Activated CD4-positive, alpha-beta T cell treated with anti-CD3 and anti-CD28 coated beads for 36 hours (primary cell): ENCODE measurements at places on chromosomes 2 and 18. TPM values are rescaled to one million over a fixed set of nuclear protein-coding genes. Genes with fewer than 3 reads are reported as not detected.
A peak's percentile ranks its signal among the peaks of the same experiment; 100 is the strongest.

The LANCL1 gene
- 45.4 TPM for total RNA-seq

GRCh38 chr2:12588986-12589385, 127.8 kb upstream of the TRIB2 start:
- no peak overlapping the region for H3K27ac ChIP-seq
- no peaks in the 10 kb centered on the region for H3K27me3 ChIP-seq
- no peaks in the 10 kb centered on the region for H3K36me3 ChIP-seq
- peaks cover 27% of the 10 kb centered on the region for H3K4me1 ChIP-seq
- H3K4me3 ChIP-seq = no peak overlapping the region
- DNase-seq = no peak

DNA sequence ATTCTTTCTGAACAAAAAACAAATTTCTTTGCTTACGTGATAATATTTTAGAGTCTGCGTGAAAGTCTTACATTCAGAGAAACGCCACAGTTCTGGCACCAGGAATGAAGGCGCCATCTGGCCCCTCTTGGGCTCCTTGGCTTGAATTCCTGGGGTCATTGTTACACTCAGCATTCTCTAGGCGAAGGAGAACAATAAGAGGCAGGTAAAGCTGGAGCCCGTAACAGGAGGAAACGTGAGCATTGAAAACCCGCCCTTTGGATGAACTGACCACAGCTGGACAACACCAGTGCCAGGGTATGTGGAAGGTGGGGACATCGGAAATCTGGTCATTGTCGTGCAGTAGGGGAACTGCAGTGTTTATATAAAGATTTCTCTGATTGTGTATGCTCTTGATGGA, 144.8 kb downstream of the RNF152 start:
- no peak overlapping the region for H3K4me3 ChIP-seq
- H3K27me3 ChIP-seq = peaks cover 2% of the 10 kb centered on the region
- H3K4me1 ChIP-seq = no peaks in the 10 kb centered on the region

- H3K27me3 ChIP-seq = no peaks in the 10 kb centered on the region
- H3K36me3 ChIP-seq = no peaks in the 10 kb centered on the region
- H3K4me1 ChIP-seq = peaks cover under 1% of the 10 kb centered on the region
- H3K27ac ChIP-seq = no peak overlapping the region
Observed at GRCh38 chr18:46416706-46417638, 240.0 kb downstream of the LOXHD1 start.

The CTAGE1 gene
- not detected for total RNA-seq

DNA sequence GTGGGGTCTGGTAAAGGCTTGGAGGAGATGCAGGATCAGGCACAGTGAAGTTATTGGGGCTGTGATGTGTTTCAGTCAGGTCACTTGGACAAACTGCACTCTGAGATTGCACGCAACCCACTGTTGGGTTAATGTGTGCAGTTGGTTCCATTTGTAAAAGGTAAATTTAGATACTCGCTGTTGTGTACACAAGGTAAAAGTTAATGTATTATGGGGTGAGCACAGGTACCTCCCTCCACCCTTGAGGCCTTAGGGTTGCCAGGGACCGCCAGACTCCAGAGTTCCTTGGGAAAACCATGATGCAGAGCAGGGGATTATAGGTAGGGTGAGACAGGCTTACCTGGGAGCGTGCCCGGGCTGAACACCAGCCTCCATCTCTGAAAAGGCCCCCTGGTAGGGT, 20.1 kb downstream of the IMPA2 start:
- no peak overlapping the region for H3K4me3 ChIP-seq
- peaks cover 5% of the 10 kb centered on the region for H3K36me3 ChIP-seq
- no peak overlapping the region for H3K27ac ChIP-seq

GRCh38 chr2:100988630-100989417, 13.3 kb upstream of the RPL31 start:
- H3K36me3 ChIP-seq = no peaks in the 10 kb centered on the region
- peaks cover 2% of the 10 kb centered on the region for H3K27me3 ChIP-seq
- DNase-seq = no peak
- H3K27ac ChIP-seq = no peak overlapping the region
- H3K4me3 ChIP-seq = no peak overlapping the region

The COL4A3 gene
- not detected for total RNA-seq

The SKA1 gene
- total RNA-seq = 38.6 TPM

The NRP2 gene
- total RNA-seq = 3.8 TPM

DNA sequence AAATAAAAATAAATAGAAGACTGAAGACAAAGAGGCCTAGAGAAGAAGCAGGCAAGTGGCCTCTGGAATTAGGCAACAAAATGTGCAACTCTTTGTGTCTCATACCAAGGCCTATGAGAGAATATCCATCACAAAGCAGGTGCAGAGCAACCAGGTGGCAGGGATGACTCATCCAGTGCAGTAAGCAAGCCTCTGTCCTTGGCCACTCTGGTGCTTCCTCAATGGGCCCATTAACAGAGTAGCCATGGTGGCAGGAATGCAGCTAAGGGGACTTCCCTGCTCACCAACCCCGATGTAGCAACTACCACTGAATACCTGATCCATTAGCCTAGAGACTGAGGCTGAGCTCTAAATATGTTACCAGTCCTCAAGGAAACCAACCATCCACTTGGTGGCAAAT, 11.0 kb upstream of the EPG5 start:
- H3K4me1 ChIP-seq = peaks cover 11% of the 10 kb centered on the region
- no peaks in the 10 kb centered on the region for H3K27me3 ChIP-seq
- H3K4me3 ChIP-seq = no peak overlapping the region
- no peaks in the 10 kb centered on the region for H3K36me3 ChIP-seq
- no peak for DNase-seq

DNA sequence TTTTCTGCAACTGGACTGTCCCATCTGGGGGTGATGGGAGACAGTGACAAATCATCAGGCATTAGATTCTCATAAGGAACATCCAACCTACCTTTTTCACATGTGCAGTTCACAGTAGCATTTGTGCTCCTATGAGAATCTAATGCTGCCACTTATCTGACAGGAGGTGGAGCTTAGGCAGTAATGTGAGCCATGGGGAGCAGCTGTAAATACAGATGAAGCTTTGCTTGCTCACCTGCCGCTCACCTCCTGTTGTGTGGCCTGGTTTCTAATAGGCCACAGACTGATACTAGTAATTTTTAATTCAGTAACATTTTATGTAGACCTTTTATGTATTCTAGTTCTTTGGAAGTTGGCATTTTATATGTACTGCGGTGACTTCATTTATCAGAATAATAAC, 180.1 kb upstream of the SPOPL start:
- no peaks in the 10 kb centered on the region for H3K36me3 ChIP-seq
- no peak overlapping the region for H3K4me3 ChIP-seq
- H3K27ac ChIP-seq = no peak overlapping the region
- no peak for DNase-seq
- H3K27me3 ChIP-seq = peaks cover 2% of the 10 kb centered on the region

The PROKR1 gene
- total RNA-seq = not detected

The CNTNAP5 gene
- not detected for total RNA-seq

DNA sequence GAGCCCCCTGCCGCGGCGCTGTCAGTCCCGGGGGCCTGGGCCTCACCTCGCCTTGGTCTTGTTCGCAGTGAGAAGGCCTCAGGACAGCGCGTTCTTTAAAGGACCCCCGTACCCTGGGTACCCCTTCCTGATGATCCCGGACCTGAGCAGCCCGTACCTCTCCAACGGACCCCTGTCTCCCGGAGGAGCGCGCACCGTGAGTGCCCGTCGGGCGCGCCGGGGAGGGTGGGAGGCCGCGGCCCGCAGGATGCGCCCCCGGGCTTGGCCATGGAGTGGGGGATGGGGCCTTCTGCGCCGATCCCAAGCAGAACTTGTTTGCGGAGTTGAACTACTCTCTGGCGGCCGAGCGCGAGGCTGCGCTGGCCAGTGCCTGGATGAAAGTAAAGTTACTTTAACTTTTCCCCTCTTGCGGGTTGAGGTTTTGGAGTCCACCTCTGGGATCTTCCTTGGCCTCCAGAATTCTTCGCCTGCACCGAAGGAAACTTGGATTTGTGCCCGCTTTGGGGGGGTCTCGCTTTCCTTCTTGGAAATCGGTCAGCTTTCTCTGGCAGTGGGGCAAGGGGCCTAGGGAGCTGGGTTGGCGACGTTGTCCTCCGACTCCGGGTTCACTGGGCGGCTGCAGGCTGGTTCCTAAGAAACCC, 1.2 kb downstream of the TCF7L1 start:
- H3K4me1 ChIP-seq = peaks cover 9% of the 10 kb centered on the region
- H3K36me3 ChIP-seq = no peaks in the 10 kb centered on the region
- peaks cover 49% of the 10 kb centered on the region for H3K27me3 ChIP-seq
- H3K27ac ChIP-seq = no peak overlapping the region
- DNase-seq = peak; percentile 32
- H3K4me3 ChIP-seq = peak overlapping the region; percentile 18

The DES gene
- total RNA-seq = not detected

DNA sequence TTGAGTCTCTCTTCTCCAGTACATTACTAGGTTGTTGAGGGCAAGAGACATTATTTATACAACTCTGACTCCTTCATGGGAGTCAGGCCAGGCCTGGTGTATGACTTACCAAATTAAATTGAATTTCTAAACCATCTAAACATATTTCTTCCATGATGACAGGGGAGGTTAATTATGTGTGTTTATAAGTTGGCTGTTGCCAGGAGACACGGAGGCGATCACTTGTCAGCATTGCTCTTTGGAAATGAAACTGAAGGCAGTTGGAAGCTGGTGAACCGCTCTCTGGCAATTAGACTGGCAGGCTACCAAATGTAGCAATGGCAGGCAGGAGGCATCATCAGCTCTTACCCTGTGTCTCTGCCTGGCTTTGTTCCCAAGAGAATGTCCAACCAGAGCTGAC, 241.4 kb downstream of the KCNS3 start:
- no peak overlapping the region for H3K27ac ChIP-seq
- no peaks in the 10 kb centered on the region for H3K4me1 ChIP-seq
- no peaks in the 10 kb centered on the region for H3K36me3 ChIP-seq
- no peak overlapping the region for H3K4me3 ChIP-seq
- no peak for DNase-seq
- peaks cover 11% of the 10 kb centered on the region for H3K27me3 ChIP-seq

- H3K4me1 ChIP-seq = no peaks in the 10 kb centered on the region
- no peak overlapping the region for H3K4me3 ChIP-seq
- no peaks in the 10 kb centered on the region for H3K36me3 ChIP-seq
- H3K27me3 ChIP-seq = peaks cover 2% of the 10 kb centered on the region
- DNase-seq = no peak
Observed at GRCh38 chr2:239700686-239701345, 300.0 kb upstream of the HDAC4 start.

The REEP1 gene
- 0.30 TPM for total RNA-seq

- no peak for DNase-seq
- peaks cover 3% of the 10 kb centered on the region for H3K27me3 ChIP-seq
- no peak overlapping the region for H3K27ac ChIP-seq
- no peaks in the 10 kb centered on the region for H3K36me3 ChIP-seq
- no peaks in the 10 kb centered on the region for H3K4me1 ChIP-seq
- H3K4me3 ChIP-seq = no peak overlapping the region
Observed at GRCh38 chr2:220736778-220737177, 835.3 kb downstream of the EPHA4 start.

GRCh38 chr2:182301093-182301492, 125.7 kb downstream of the PDE1A start:
- peaks cover 2% of the 10 kb centered on the region for H3K27me3 ChIP-seq
- H3K36me3 ChIP-seq = no peaks in the 10 kb centered on the region
- no peaks in the 10 kb centered on the region for H3K4me1 ChIP-seq
- no peak overlapping the region for H3K4me3 ChIP-seq

DNA sequence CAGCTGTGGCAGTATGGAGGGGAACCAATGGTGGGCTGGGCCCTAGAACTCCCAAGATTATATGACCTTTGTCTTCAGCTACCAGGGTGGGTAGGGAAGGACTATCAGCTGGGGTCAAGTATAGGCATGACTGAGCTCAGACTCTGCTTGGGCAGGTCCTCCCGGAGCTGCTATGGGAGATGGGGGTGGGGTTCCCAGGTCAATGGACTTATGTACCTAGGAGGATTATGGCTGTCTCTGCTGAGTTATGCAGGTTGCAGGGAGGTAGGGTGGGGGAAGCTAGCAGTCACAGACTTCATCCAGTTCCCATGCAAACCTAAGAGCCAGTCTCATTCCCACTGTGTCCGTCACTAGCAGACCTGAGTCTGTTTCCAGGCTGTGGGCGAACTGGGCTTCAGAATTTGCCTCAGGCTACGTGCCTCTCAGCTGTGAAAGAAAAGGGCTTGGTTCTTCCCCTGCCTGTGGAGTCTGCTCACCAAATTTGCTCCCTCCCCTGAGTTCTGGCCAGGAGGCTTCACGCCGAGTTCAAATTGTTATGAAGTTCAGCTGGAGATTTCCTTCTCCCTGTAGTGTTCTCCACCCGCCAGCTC, 985.8 kb upstream of the NRXN1 start:
- H3K27ac ChIP-seq = no peak overlapping the region
- DNase-seq = no peak
- H3K27me3 ChIP-seq = no peaks in the 10 kb centered on the region
- H3K4me3 ChIP-seq = no peak overlapping the region
- H3K36me3 ChIP-seq = no peaks in the 10 kb centered on the region

The PDCL3 gene
- total RNA-seq = 39.3 TPM

DNA sequence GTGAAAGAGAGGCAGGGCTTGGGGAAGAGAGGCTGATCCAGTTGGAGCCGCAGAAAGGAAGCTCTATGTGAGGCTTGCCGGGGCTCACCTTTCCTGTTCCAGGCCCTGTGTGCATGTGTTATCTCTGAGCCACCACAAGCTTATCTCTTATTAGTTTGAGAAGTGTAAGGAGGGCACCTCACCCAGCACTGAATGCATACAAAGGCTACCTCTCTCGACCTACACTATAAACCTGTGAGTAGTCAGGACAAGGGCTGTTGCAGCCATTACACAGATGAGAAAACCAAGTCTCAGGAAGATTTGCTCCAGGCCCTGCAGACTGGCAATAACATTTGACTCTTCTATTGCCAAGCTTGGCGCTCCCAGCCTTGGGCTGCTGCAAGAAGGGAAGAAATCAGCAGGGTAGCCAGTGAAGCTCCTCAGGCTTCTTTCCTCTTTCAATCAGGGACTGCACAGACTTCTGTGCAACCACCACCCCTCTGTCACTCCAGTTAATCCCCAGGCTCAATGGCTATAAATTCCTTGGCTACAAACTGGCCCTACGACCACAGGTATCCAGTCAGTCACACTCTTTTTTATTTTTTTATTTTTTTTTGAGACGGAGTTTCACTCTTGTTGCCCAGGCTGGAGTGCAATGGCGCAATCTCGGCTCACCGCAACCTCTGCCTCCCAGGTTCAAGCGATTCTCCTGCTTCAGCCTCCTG, 73.8 kb downstream of the CLHC1 start:
- no peak overlapping the region for H3K4me3 ChIP-seq
- H3K36me3 ChIP-seq = no peaks in the 10 kb centered on the region
- no peaks in the 10 kb centered on the region for H3K27me3 ChIP-seq
- peaks cover 7% of the 10 kb centered on the region for H3K4me1 ChIP-seq

The NOSTRIN gene
- not detected for total RNA-seq

DNA sequence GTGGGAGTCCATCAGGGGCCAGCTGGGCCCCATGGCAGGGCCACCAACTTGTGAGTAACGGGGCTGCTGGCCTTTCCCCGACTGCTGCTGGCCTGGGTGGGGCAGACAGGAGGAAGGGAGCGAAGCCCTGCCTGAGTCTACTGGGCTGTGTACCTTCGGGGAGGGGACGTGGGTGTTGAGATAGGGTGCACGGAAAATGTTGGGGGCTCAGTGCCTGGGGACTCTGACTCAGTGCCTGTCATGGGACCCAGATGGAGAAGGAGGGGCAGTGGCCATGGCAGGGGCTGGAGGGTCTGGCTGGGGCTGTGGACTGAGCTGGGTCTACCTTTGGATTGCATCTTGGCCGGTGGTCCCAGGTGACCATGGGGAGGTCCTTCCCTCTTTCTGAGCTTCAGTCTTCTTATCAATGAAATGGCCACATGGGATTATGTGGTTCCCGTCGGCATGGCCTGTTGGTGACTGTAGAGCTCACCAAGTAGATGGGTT, 4.0 kb downstream of the SLC4A3 start:
- H3K27ac ChIP-seq = no peak overlapping the region
- no peaks in the 10 kb centered on the region for H3K36me3 ChIP-seq
- H3K27me3 ChIP-seq = peaks cover 16% of the 10 kb centered on the region
- H3K4me1 ChIP-seq = peaks cover 3% of the 10 kb centered on the region
- no peak overlapping the region for H3K4me3 ChIP-seq
